Large intestine (tissue), 12 donors: ENCODE measurements at places on chromosomes 13 and 19. TPM values are rescaled to one million over a fixed set of nuclear protein-coding genes. Genes with fewer than 3 reads are reported as not detected.

DNA sequence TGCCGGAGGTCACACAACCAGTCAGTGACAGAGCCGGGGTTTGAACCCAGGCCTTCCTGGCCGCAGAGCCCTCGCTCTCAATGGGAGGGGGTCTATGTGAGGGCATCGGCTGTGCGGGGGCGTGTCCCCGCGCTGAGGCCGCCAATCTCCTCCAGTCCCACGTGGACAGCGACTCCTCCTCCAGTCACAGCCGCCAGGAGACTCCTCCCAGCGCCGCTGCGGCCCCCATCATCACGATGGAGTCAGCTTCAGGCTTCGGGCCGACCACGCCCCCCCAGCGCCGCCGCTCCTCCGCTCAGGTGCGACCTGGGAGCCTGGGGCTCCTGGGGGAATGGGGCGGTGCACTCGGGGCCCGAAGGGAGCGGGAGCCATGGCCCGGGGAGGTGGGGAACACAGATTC, 6.0 kb downstream of the SPRED3 start:
- peak; percentile 83 for DNase-seq

GRCh38 chr13:97582170-97582569, 148.2 kb downstream of the RAP2A start:
- DNase-seq, result no peak

The C5AR1 gene
- 2.0 TPM for polyA plus RNA-seq

- no peak for DNase-seq
Measured at GRCh38 chr13:25478186-25478585, 106.4 kb downstream of the ATP8A2 start.

The FXYD3 gene
- 291 TPM for polyA plus RNA-seq

GRCh38 chr13:77219401-77219800, 107.5 kb downstream of the MYCBP2 start:
- DNase-seq, result no peak

- peak; percentile 61 for DNase-seq
Measured at GRCh38 chr13:49444524-49445395, 686 bp downstream of the SETDB2 start.

DNA sequence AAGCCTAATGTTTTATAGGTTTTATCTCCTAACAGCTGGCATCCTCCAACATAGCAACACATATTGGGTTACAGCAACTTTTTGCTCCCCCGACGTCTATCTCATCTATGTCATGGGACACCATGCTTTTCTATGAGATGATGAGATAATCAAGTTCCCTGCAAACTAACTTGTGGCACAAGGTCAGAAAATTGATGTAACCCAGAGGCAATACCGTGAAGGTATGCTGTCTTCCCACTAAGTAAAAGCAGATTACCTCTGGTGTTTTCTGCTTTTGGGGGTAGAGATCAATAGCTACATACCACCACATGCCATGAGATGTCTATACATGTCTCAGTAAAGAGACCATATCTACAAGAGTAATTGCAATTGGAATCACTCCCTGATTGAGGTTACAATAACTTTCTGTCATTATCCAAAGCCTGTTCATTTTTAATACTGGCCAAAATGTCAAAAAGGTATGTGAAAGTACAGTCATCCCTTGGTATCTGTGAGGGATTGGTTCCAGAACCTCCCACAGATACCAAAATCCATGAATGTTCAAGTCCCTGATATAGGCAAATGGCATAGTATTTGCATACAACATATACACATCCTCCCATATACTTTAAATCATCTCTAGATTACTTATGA, 131.3 kb downstream of the CYSLTR2 start:
- DNase-seq, result no peak

GRCh38 chr19:15452111-15453047, 2.6 kb upstream of the WIZ start:
- peak; percentile 76 for DNase-seq

- DNase-seq, result peak; percentile 96
Measured at GRCh38 chr19:46296722-46297461, at the start of gene HIF3A. Gene HIF3A (plus strand): TSS chr19:46297042. CDS start chr19:46297077, 35 bp downstream.

The NLRP5 gene
- not detected for polyA plus RNA-seq

The KHSRP gene
- polyA plus RNA-seq, result 238 TPM

DNA sequence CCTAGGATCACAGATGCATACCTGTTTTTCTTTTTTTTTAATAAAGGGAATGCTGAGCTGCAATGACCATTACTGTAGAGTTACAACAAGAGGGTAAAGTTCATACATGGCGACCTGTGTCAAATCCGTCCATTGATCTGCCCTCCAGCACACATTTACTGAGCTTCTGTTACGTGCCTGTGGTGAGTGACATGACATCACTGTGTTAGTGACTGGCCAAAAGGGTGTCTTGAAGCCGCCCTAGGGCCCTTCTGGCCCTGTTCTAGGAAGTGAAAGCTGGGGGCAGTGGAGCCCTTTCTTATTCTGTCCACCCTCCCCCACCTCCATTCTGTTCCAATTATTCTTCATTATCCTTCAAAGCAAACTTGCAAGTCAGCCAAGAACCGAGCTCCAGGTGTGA, 66.3 kb downstream of the ZIC5 start:
- no peak for DNase-seq

DNA sequence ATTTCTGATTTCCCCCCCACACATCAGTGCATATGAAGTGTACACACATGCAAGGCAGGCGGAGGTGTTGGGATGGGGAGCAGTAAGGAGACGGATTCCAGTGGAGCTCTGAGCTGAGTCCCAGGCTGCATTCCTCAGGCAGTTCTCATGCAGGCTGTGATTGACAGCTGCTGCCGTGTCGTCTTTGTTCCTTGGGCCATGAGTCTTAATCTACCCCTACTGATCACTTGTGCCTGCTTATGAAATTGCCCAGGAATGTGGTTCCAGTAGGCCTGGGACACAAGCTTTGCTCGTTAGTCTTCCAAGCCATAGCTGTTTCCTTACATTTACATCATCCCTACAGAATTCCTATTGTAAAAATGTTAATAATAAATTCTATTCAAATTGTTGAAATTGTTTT, 1241.9 kb downstream of the UQCRFS1 start:
- DNase-seq, result no peak

The SLAIN1 gene
- 9.0 TPM for polyA plus RNA-seq

DNA sequence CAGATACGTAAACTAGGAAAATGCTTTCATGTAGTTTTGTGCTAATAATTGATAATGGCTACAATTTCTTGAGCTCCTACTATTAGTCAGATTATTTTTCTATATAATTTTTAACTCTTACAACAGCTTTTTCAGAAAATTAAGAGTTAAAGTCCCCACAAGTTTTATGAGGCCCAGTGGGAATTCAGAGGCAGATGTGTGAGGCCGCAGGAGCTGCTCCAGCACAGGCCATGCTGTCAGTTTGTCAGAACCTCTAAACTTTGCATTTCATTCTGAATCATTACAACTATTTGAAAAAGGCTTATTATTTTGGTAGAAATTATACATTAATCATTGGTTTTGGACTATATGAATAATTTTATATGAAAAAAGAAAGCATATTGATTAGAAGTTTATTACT, 370.8 kb downstream of the MYO16 start:
- no peak for DNase-seq

GRCh38 chr13:85685436-85685835, 113.8 kb downstream of the SLITRK6 start:
- DNase-seq, result no peak

- DNase-seq, result no peak
Measured at GRCh38 chr13:113355621-113356020, 8.3 kb downstream of the GRTP1 start.

GRCh38 chr19:48644839-48645619, 958 bp downstream of the CA11 start:
- DNase-seq, result no peak

The ZNF613 gene
- polyA plus RNA-seq, result 5.6 TPM

GRCh38 chr19:3368848-3369336, 2.5 kb downstream of the NFIC start:
- no peak for DNase-seq

- DNase-seq, result no peak
Measured at GRCh38 chr13:34411177-34411576, 530.9 kb upstream of the NBEA start.

DNA sequence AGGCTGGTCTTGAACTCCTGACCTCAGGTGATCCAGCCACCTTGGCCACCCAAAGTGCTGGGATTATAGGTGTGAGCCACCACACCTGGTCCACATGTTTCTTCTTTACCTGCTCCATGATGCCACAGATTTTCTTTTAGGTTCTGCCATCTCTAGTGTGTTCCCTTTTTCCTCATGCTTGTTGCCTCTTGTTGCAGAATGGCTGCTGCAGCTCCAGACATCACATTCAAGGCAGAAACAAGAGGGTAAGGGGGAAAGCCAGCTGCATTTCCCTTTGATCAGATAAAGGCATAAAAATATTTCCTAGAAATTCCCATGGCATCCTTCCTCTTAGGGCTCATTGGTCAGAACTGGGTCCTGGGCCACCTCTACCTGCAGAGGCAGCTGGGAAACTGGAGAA, 12.3 kb upstream of the CCDC124 start:
- DNase-seq, result no peak

GRCh38 chr19:35973487-35973886, 21.5 kb upstream of the SDHAF1 start:
- DNase-seq, result no peak

- peak; percentile 55 for DNase-seq
Measured at GRCh38 chr13:112725346-112726015, 35.6 kb downstream of the ATP11A start.

DNA sequence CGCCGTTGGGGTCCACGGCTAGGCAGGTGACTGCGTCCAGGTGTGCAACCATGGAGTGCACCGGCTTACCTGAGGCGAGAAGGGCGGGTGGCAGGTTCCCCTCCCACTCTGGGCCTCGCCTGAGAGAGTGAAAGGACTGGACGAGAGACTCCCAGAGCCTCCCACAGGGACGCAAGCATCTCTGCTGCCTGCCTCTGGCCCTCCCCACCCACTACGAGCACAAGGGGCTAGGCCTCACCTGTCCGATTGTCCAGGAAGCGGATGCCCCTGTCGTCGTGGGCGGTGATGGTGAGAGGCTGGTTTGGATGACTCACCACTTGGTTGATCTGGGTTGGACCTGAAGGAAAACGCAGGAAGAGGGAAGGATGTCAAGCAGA, 5.1 kb upstream of the PRKD2 start:
- DNase-seq, result no peak

DNA sequence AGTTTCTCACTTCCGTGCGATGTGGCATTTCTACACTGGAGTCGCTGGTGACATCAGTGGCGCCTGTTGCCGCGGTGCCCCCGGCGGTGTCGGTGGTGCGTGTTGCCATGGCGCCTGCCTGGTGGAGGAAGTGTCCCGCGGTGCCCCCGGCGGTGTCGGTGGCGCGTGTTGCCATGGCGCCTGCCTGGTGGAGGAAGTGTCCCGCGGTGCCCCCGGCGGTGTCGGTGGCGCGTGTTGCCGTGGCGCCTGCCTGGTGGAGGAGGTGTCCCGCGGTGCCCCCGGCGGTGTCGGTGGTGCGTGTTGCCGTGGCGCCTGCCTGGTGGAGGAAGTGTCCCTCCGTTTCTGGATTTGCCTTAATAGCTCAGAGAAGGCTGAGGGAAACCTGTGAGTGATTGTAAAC, 127.6 kb downstream of the KDM4B start:
- DNase-seq, result no peak

DNA sequence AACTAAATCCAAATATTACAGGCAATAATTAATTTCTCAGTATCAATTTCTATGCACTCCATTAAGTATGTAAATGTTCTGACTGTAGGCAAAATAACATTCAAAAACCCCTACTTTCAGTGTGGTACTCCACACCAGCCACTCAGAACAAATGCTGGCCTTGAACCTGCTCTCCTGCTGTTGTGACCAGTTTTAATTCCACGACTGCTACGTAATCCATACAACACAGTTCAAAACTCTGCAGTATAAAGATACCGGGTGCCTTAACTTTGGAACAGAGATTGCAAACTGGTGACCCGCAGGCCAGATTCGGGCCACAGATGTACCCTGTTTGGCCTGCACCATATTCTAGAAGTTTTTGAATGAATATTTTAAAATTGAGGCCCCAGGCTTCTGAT, 30.4 kb downstream of the COL4A1 start:
- DNase-seq, result no peak

The DPY19L3 gene
- polyA plus RNA-seq, result 36.8 TPM
